ENCODE measurements at places on chromosomes 6 and 20.

DNA sequence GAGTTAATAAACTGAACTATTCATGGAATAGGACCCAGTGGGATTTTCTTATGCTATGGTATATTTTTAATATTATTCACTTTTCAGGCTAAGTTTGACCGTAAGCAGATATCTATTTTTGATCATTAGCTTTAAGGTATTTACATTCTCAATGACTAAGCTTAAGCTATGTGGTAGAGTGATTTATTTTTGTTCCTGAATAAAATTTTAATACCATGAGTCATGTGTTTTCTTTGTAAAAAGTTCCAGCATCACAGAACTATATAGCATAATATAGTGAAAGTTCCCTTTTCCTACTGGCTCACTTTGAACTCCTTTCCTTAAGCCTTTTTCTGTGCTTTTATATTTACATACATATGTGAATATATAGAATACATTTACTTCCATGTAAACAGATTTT lies 75.8 kb downstream of the BCKDHB start:
- no peak for DNase-seq

GRCh38 chr20:53809728-53810365 lies 216.2 kb upstream of the ZNF217 start:
- no peak for DNase-seq

GRCh38 chr6:48041894-48042293 lies 69.1 kb downstream of the PTCHD4 start:
- no peak for DNase-seq

- DNase-seq = no peak
Observed at GRCh38 chr6:63097222-63097621, 114.0 kb upstream of the FKBP1C start.

GRCh38 chr6:151482290-151482689 lies 11.5 kb upstream of the CCDC170 start:
- DNase-seq = no peak

DNA sequence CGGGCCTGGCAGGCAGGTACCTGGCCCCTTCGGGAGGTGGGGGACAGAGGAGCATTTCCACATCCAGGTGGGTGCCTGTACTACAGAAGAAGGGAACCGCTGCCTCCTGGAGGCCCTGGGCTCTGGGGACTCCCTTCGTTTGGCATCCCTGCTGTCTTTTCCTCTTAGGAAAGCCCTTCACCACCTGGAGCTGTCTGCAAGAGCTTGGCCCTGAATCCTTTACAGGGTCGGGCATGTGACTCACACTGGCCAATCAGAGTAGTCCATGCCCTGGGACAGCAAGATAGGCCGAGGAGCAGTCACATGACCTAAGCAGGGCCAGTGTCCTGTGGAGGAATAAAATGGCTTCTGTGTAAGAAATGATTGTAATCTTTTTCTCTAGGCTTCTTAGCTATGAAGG lies 224.9 kb downstream of the ANKRD60 start:
- DNase-seq = no peak

- DNase-seq = no peak
Observed at GRCh38 chr6:163460307-163460782, 45.8 kb downstream of the QKI start.

GRCh38 chr6:148151896-148152643 lies 190.6 kb upstream of the SASH1 start:
- no peak for DNase-seq

DNA sequence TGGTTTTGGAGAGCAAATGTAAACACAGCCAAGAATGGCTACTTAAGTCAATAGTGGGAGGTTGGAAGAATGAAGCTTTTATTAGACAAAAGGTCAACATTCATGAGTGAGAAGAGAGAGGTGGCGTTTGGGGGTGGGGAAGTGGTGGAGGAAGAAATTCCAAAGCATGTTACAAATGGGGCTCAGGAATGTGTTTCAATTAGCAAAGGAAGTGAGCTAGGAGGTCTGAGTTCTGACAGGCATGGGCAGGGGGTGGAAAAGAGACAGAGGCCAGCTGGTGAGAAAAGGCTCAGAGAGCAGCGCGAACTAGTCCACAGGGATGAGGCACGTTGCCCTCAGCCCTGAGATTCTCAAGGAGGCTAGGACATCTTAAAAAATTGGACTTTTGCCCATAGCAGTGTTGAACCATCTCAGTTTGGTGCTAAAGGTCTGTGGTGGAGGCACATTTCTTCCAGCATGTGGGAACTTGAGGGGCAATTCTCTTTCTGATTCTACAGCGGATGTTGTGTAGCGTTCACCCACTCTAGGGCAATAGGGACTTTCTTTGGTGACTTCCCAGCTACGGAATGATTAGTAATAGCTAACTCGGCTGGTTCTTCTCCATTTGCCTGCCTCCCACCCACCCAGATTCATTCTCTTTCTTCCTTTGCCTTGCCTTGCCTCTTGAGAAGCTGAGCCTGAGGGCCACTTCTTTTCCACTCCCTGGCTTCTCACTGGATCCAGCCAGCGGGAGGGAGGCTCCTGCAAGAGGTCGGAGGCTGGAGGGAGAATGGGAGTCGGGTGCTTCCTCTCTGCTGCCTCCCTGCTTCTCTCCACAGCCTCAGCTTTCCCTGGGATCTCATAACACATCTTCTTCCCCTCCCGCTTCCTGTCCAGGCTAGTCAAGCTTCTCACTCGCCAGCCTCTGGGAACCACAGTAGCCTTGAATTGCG lies 45.1 kb upstream of the NEDD9 start:
- no peak for DNase-seq

- no peak for DNase-seq
Observed at GRCh38 chr6:14193524-14193923, 76.0 kb downstream of the CD83 start.

DNA sequence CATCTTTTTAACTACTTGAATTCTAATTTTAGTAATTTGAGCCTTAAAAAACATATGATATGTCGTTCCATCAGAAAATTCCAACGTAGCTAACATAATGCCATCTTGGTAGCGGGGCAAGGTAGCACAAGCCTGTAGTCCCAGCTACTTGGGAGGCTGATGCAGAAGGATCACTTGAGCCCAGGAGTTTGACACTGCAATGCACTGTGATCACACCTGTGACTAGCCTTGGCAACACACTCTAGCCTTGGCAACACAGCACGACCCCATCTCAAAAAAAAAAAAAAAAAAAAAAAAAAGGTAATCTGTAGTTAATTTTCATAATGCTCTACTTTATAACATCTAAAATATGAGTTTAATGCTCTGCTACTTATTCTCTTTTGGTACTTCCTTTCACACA lies 6.7 kb downstream of the BCLAF1 start:
- no peak for DNase-seq

GRCh38 chr6:94636780-94637385 lies 940.5 kb upstream of the MANEA start:
- no peak for DNase-seq

DNA sequence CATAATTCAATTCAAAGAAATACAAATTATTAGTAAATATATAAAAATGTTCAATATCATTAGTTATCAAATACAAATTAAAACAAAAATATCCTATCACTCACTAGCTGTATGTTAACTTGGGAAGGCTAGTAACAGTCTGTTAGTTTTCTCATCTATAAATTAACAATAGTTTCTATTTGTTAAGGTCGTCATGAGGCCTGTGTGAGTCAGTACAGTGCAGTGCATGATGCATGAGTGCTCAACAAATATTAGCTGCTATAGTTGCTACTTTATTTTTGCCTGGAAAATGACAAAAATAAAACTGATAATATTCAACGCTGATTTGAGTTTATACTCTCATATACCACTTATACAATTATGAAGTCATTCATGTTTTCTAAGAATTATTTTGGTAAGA lies 401.6 kb upstream of the RUNX2 start:
- no peak for DNase-seq

DNA sequence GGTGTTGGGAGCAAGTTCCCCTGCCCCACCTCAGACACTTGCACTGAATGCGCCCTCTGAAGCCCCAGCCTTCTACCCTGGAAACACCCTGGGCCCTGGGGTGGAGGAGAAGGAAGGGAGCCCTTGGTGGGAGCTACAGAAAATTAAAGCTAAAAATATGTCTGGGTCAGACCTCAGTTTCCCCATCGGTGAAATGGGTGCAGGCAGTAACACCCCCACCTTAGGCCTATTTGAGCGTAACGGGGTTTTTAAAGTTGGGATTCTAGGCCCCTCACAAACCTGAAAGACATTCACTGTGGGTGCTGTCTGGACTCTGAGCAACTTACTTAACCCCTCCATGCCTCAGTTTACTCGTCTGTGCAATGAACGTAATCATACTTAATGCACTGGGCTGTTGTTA lies 19.3 kb upstream of the CDH22 start:
- no peak for DNase-seq

- DNase-seq = no peak
Observed at GRCh38 chr6:11431455-11431937, 106.1 kb upstream of the TMEM170B start.

- DNase-seq = no peak
Observed at GRCh38 chr6:13807696-13808095, 6.7 kb downstream of the MCUR1 start.

DNA sequence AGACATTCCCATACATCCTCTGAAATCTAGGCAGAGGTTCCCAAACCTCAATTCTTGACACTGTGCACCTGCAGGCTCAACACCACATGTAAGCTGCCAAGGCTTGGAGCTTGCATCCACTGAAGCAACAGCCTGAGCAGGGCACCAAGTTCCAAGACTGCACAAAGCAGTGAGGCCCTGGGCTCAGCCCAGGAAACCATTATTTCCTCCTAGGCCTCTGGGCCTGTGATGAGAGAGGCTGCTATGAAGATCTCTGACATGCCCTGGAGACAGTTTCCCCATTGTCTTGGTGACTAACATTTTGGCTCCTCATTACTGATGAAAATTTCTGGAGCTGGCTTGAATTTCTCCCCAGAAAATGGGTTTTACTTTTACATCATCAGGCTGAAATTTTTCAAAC lies 107.5 kb upstream of the SAMD5 start:
- DNase-seq = no peak

DNA sequence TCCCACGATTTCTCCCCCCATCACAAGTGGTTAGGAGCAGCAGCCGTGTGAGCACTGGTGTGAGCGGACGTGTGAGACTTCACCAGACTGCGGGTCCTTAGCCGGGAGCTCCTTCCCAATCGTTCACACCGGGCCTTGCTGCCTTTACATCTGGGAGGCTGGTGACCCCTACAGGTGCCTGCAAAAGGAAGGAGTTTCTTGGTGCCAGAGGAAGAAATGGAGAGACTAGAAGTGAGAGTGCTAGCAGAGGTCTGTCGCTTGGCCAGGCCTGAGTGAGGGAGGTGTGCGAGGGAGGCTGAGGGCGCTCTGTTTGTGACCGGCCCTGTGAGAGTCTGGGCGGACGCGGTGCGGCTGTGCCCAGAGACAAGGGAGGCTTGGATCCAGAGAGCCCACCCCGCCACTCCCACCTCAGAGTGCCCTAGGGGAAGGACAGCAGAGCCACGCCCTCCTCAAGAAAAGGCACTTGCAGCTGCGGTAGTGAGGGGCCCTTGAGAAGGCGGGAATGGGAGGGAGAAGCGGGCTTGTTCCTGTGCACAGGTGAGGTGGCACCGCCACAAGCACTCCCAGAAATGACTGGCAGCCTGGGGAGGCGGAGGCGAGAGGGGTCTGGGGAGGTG lies 10.0 kb upstream of the ARMC2 start:
- no peak for DNase-seq

- DNase-seq = no peak
Observed at GRCh38 chr6:91646649-91647048, 1059.8 kb upstream of the MAP3K7 start.

DNA sequence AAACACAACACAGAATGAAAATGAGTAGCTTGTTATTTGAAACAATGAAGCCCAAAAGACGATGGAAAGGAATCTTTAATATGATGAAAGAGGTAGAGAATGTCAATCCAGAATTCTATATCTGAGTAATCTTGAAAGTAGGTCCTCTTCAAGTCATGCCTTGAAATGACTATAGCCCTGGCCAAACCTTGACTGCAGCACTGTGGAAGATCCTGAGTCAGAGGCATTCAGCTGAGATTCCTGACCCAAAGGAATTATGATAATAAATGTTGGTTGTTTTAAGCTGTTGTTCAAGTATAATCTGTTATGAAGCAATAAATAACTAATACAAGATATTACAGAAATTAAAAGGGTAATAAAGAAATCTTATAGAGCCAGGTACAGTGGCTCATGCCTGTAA lies 64.8 kb downstream of the IBTK start:
- DNase-seq = no peak

- DNase-seq = no peak
Observed at GRCh38 chr20:9054176-9054575, 14.7 kb upstream of the PLCB4 start.

- DNase-seq = no peak
Observed at GRCh38 chr20:9482180-9482579, 32.2 kb upstream of the LAMP5 start.

DNA sequence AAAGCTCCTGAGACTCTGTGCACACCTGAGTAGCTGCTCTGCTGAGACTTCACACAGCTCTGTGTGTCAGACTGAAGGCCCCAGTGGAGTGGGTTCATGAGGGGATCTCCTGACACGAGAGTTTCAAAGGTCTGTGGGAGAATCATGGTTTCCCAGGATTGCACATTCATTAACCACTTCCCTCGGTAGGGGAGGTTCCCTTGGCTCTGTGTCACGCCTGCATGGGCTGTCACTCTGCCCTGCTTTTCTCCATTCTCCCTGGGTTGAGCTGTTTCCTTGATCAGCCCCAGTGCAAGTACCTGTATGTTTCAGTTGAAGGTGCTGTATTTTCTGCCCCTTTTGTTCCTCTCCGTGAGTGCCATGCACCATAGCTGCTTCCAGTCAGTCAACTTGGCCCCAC lies 236.9 kb downstream of the EPM2A start:
- DNase-seq = no peak

GRCh38 chr20:19993958-19994669 lies 23.0 kb upstream of the NAA20 start:
- no peak for DNase-seq

- no peak for DNase-seq
Observed at GRCh38 chr6:10400330-10400729, 14.5 kb downstream of the TFAP2A start.

GRCh38 chr20:47927385-47927851 lies 142.1 kb upstream of the SULF2 start:
- DNase-seq = no peak

DNA sequence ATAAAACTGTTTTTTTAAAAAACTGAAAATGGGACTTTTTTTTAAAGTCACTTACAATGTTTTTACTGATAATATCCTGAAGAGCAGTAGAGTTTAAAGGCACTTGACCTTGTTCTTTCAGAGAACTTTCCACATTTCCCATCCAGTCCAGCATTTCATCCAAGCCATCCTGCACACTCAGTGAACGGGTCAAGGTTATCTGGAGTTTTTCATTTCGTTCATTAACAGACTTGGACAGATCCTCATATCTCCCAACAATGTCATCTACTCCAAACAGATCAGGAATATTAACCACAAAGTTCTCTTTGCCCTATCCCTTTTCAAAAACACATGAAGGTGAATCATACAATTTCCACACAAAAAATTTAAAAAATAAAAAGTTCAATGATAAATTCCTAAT lies 69.1 kb downstream of the DST start:
- DNase-seq = no peak

DNA sequence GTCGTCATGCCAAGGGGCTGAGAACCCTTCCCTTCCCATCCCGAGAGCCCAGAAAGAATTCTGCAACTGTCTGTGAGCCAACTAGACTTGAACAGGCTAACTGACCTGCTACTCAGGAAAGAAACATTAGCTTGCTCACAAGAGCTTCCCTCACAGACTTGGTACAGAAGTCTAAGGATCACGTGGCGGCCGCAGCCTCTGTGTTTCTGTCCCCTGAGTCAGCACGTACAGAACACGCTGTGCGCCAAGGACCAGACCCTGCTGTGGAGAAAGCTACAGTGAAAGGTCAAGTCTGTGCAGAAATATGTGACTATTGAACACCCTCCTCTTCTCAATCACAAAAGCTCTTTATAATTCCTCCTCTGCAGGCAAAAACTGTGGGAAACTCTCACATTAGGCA lies 151.3 kb upstream of the QKI start:
- DNase-seq = no peak

GRCh38 chr6:160667639-160668481 lies 3.8 kb upstream of the LPA start:
- DNase-seq = peak; percentile 12

Data from effector CD4-positive, alpha-beta T cell (primary cell).